ENCODE measurements at places on chromosomes 2 and 18. TPM values are rescaled to one million over a fixed set of nuclear protein-coding genes. Genes with fewer than 3 reads are reported as not detected.

The LIPG gene
- total RNA-seq: 0.03 TPM

The SERPINB10 gene
- not detected for total RNA-seq

- no peak for DNase-seq
Measured at GRCh38 chr2:113053666-113054065, 999 bp upstream of the IL36B start.

- no peak for DNase-seq
Measured at GRCh38 chr2:98301469-98301868, 44.8 kb upstream of the CNGA3 start.

The IGFBP5 gene
- total RNA-seq: 409 TPM

GRCh38 chr2:42100683-42101205 lies 52.9 kb downstream of the PKDCC start:
- peak; percentile 63 for DNase-seq

GRCh38 chr2:151770995-151771394 lies 36.7 kb upstream of the NEB start:
- no peak for DNase-seq

GRCh38 chr18:8040021-8040420 lies 472.9 kb downstream of the PTPRM start:
- no peak for DNase-seq
